ENCODE measurements at places on chromosomes 2 and 18.

DNA sequence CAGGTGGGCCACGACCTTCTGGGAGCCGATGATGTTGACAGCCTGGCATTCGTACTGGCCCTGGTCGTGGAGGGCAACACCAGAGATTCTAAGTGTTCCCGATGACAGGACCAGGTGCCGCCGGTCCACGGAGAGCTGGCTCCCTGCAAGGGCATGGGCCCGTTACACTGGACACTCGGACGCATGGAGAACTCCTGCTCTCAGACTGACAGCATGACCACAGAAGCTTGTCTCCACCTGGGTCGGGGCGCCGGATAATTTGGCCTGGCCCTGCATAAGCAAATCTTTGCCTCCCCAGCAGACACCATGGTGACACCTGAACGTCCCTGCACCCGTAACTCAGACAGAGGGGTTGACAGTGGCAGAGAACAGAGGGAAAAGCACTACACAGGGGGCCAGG lies 80.7 kb downstream of the PXDN start:
- peak; percentile 40 for DNase-seq

DNA sequence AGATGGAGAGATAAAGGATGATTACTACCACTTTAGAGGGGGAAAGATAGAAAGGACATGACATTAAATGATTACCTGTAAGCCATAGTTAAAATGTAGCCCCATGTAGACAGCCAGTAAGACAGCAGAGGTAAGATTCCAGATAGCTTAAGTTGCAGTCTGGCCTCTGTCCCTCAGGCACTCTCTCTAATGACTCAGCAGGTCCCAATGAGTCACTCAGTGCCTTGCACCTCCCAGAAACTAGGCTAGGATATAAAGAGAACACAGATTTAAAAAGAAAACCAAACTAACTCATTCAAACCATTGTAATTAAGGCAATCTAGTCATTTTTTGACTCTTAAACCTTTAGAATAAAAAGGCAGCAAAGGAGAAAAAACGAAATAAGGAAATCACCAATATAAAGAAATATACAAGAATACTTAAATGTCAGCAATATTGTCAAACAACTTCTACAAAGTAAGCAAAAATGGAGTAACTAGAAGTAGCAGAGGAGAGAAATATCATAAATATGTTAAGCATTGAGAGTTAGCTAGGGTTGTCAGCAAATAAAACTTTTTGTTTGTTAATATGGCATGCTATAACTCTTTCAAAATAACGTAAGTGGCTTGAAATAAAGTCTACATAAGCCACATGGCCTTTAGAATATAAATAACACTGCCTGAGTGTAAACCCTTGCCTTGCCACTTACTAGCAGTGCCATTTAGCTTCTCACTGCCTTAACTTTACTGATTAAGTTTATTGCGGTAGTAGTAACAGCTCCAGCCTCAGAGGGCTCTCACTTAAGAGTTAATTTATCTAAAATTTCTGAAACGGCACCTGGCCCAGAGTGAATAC lies 48.5 kb downstream of the SOCS6 start:
- DNase-seq: peak; percentile 63

DNA sequence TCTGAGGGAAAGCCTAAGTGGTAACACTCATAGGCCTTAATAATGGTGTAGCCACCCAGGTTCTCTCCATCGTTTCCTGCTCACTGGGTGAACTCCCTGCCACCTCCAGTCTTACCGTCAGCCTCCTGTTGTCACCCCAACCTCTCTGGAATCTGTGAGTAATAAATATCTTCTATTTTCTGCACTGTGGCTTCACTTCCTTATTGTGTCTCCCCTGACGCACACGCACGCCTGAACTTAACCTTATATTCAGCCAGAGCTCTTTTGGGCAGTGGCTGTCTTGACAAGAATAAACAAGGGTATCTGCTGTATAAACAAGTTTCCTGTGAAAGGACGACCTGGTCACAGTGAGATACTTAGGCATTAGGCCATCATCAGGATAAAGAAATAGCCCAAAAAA lies 467.2 kb downstream of the SPAG16 start:
- no peak for DNase-seq

DNA sequence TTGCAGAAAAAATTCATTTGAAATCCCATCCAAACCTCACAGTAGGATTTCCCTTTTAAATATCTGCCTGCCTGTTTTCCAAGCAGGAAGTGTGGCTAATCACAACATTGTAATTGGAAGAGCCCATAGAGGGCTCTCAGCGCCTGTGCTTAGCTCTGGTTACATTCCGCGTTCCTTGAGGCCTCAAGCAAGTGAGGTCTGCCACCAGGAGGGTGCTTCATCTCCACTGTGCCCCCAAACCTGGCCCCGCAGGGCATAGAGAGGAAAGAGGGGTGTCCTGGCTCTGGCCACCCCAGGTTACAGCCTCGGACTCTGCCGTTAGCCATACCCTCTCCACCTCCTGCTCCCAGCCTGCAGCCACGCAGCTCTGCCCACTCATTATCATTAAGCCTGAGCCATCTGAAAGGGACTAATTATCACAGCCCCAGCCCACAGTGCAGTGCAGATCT lies 214.8 kb downstream of the SP3 start:
- no peak for DNase-seq

GRCh38 chr2:25756536-25756935 lies 83.2 kb upstream of the DTNB start:
- no peak for DNase-seq
